Stimulated activated CD8-positive, alpha-beta memory T cell treated with anti-CD3 and anti-CD28 coated beads, Interleukin-2, amount 100 ng/mL, for 48 hours (primary cell): ENCODE measurements at places on chromosomes 6 and 20.

GRCh38 chr6:101232961-101233360, 160.5 kb upstream of the GRIK2 start:
- DNase-seq: no peak

DNA sequence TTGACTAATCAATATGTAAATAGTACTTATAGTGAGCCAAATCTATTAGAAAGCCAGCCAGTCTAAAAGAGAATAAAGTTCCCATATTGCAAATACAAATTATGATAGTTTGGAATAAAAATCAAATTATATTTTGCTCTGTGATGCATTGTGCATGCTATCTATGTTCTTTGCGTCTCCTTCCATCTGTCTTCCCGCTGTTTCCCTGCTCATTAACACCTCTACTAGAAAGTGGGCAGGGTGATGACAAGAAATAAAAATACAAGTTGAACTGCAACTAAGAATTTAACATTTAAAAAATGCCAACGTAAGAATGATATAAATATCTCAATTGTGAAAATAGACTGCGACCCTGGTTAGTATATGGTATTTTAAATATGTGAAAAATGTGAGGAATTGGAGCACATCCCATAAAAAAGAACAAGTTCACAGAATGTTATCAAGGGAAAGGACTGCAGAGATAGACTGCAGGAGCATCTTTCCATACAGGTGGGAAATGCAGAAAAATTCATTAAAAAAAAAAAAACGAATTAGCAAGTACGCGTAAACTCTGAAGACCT, 157.6 kb upstream of the PDE7B start:
- DNase-seq: no peak

DNA sequence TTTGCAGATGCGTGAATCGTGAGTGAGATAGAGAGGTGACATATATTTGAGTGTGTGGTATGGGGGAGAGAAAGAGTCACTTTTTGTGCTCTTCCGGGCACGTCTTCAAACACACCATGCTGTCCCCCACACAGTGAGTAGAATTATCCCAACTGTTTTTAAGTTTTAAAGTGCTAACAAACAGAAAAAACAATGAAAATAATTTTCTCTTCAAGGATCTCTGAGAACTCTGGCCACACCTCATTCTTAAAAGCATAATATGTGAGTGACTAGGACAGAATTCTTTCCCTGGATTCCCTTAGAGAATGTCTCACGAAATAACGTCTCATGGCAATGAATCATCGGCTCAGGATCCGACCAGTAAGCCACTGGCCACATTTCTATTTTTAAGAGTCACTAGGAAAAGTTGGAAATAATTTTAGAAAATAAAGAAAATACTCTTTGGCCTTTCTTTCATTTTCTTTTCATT, 235.7 kb upstream of the ZNF217 start:
- no peak for DNase-seq

DNA sequence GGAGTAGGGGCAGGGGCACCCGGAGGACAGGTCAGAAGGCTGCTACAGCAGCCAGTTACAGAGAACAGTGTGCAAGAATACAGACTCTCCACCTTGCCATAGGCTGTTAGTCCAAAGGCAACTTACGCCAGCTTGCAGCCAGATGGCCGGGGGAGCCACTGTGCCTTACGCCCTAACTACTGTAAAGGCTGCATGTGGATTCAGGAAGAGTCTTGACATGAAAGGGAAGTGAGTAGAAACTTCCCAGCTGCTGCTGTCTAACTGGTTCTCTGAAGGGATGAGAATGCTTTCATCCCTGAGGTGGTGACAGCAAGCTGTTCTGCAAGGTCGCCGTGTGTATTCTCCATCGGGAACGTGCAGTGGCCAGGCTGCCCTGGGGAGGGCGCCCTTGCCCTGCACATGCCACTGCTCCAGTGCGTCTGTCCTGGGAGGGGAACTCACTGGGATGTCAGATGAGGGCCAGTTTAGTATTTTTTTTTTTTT, 46.1 kb downstream of the LYRM4 start:
- DNase-seq: peak; percentile 13

DNA sequence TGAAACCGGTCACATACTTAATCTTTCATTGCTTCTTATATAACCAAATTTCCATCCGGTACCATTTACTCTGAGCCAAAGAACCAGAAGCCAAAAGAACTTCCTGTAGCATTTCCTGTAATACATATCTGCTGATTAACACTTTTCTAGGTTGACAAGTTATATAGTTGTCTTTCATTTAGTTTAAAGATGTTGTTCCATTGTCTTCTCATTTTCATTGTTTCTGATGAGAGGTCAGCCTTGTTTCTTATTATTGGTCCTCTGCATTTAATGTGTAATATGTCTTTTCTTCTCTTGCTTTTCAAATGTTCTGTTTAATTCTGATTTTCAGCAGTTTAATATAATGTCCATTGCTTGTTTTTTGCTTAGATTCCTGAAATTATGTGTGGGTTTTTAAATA, 214.5 kb upstream of the CCN2 start:
- no peak for DNase-seq

DNA sequence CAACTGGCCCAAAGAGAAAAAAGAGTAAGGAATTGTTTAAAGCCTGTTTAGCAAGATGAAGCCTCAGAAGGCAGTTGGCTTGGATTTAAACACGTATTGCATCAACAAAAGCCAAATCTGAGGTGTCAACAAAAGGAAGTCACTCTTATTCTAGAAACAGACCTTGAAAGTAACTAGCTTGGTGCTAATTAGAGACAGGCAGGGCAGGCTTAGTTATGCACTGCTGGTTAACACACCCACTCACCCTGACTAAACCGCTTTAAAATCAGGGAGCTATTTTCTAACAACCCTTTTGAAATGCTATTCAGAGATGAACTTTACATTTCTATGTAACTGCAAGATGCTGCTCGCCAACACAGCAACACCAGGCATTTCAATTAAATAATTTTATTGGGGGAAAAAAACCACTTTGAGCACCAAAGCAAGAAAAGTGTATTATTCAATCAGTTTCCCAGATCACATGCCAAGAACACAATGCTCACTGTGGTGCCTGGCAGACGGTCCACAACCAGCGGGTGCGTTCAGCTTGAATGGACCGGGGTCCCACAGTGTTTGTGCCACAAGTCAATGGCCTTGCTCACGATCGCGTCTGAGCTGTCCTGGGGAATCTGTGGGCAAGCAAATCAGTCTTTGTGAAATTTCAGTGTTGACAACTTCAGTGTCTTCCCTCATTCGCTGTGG, 23.6 kb downstream of the TBC1D7 start:
- DNase-seq: no peak

DNA sequence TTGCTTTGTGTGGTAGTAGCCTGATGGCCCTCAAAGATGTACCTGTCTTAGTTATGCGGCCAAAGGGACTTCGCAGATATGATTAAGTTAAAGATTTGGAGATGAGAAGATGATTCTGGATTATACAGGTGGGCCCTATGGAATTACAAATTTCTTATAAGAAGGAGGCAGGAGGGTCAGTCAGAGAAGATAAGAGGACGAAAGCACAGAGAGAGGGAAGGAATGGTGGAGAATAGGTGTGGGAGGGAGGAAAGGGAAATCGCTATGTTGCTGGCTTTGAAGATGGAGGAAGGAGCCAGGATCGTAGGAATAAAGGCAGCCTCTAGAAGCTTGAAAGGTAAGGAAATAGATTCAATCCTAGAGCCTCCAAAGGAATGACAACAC, 1.2 kb upstream of the TSPYL1 start:
- DNase-seq: no peak

DNA sequence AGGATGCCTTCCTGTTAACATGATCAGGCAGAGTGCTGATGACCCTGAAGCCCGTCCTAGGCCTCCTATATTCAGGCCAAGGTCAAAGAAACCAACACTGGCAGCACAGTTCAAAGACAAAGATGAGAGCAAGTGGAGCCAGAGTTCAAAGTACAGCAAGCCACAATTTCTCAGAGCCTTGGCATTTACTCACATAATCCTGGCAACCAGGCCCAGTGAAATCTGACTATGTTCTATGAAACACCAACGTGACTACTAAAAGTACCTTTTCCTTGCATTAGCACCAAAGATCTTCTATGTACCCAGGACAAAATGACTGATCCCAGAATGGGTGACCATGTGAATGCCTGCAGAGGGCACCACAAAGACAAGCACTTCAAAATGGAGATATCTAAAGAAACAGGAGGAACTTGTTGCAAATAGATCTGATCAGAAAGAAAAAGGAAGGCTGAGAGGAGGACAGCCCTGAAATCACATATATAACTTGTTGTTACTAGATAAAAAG, 3.9 kb downstream of the NFS1 start:
- DNase-seq: no peak

DNA sequence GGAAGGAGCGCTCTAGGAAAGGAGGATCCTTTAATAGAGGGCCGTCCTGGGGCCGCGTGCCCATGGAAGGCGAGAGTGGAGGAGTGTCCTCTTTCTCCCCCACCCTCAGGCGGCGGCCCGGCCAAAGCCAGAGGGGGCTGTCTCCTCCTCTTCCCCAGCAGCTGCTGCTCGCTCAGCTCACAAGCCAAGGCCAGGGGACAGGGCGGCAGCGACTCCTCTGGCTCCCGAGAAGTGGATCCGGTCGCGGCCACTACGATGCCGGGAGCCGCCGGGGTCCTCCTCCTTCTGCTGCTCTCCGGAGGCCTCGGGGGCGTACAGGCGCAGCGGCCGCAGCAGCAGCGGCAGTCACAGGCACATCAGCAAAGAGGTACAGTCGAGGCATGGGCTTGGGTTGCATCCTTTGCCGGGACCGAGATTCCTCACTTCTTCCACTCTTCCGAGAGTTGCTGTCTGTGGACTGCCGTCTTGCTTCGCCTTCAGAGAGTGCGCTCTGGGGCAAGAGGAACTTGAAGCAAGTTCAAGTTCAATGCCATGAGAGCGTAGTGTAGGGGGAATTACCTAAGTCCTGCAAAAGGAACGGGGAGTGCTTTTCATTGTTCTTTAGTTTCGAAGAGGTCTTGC, at the start of gene LAMA2:
LAMA2 (plus strand) TSS at position 148 of the 621 bp plus-strand sequence; CDS start at position 256, 108 bp downstream.
- no peak for DNase-seq

DNA sequence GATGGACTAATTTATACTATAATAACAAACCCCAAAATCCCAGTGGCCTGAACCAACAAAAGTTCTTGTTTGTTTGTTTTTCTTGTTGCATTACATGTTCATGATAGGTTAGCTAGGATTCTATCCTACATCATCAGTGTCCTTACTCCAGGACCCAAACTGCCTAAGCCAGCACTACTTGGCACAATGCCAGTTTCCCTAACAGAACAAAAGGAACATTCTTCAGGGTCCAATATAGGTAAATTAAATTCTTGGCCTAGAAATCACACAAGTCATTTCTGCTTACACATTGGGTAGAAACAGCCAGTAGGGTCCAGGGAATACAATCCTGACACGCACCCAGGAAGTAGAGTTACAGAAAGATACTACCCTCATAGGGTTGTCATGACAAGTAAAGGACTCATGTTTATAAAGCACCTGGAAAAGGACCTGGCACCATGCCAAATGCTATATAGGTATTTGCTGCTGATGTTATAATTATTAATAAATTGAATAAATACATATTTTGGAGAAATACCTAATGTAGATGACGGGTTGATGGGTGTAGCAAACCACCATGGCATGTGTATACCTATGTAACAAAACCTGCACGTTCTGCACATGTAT, 38.8 kb downstream of the RCAN2 start:
- no peak for DNase-seq

DNA sequence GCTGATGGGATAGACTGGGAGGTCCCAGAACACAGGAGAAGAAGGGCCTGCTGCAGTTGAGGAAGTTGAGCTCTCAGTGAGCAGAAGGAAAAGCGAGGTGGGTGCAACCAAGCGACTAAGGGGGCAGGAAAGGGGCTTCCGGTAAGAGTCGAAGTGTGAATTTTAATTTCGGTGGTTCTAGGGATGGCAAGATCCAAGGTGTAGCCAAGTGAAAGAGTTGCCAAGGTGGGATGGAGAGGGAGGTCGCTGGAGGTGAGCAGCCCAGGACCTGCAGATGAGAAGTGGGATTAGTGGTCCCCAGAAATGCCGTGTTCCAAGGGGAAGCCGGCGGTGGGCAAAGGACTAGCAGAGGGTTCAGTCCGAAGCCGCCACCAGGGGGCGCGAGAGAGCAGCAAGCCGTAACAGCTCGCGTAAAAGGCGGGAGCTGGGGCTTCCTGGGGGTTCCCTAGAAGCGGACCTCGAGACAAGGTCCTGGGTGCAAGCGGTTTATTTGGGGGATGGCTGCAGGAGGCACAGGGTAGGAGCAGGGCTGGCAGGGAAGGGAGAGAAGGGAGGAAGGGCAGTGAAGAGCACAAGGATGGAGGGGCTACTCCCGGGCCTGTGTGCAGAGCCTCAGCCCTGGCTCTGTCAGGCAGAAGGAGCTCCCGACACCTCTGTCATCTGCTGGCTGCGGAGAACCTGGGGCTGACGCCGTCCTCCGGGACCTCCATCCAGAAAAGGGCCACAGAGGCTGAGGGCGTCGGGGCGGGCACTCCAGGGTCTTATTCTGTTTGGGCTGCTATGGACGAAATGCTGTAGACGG, 103.6 kb downstream of the PAX1 start:
- peak; percentile 13 for DNase-seq

DNA sequence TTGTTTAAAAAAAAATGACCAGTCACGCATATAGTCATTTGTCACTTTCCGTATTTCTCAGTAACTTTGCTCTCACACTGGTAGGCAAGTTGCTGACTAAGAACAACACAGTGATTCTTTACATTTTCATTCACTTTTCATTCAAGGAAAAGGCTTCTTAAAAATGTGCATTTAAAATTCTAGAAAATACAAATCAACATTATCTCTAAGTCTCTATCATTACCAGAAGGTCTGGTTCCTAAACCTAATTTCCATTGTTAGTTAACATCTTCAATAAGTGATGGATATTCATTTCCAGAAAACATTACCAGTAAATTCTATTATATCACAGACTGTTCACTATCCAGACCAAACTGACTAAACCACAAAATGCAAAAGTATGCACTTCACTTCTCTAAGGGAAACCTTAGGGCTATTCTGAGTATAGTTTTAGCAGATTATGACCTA, 115.3 kb downstream of the AHI1 start:
- no peak for DNase-seq

DNA sequence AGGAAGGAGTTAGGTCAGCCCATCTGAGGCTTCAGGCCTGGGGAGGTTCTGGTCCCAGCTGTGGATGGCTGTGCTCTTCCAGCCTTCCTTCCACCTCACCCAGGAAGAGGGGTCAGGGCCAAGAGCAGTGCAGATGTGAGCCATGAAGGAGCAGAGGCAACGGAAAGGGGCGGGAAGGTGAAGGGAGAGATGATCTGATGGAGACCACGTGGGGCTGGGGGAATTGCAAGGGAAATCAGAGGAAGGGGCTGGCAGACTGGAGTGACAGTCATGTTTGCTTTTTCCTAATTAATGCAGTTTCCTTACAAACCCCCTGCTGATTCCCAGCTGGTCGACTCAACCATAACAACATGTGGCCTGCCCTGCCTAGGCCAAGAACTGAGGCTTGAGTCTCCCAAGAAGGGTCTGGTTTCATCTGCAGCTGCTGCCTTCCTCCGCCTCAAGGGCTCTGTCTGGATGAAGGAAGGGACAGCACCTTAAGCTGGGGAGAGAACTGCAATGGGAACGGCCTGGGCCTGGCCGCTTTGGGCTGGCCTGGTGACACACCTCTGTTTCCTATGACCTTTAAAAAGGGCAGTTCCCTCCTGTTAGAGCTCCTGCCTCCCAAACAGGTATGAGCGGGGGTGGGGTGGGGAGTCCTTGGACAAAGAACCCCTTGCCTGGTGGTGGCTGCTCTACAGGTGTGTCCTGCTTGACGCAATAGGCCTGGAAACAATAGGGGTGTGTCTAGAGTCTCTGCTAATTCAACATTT, 7.8 kb upstream of the MRPS18A start:
- DNase-seq: no peak
